ENCODE measurements at places on chromosomes 4 and X.

DNA sequence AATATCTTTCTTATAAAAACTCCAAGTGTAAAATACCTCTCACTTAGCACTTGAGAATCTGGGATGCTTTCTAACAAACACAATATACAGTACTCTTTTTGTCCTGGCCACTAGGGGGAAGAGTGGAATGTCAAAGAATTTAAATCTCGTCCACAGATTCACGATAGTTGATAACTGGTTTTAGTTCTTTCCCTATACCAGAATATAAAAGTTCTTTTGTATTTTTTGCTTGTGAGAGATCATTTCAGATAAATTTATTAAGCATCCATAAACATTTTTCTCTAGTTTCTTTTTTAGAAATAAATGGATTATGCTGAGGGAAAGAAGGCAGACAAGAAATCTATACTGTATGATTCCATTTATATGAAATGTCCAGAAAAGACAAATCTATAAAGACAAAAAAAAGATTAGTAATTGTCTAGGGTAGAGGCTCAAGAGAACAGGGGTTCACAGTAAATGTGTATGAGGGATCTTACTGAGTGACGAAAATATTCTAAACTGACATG, 50.4 kb downstream of the MGARP start:
- no peak for DNase-seq

DNA sequence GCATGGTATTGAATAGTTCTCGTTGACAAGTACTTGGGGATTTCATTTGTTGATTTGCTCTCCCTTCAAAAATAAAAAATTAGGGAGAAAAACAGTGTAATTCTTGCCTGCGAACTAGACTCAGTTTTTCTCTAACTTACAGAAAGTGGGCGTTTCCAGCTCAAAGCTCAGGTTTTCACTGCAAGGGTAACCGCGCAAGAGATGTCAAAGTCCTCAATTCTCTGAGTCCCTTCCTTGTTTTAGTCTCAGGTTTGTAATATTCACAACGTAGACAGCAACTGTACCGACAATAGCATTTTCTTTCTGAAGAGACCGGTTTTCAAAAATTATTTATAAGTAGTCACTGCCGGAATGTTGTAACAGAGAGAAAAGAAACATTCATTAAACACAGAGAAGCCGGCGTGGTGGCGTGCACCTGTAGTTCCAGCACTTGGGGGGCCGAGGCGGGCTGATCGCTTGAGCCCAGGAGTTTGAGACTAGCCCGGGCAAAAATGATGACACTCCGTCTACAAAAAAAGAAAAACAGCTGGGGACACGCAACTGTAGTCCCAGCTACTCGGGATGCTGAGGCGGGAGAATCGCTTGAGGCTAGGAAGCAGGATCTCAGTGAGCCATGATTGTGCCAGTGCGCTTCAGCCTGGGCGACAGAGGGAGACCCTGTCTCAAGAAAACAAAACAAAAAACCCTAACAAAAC, 774 bp downstream of the ZCCHC4 start:
- no peak for DNase-seq

DNA sequence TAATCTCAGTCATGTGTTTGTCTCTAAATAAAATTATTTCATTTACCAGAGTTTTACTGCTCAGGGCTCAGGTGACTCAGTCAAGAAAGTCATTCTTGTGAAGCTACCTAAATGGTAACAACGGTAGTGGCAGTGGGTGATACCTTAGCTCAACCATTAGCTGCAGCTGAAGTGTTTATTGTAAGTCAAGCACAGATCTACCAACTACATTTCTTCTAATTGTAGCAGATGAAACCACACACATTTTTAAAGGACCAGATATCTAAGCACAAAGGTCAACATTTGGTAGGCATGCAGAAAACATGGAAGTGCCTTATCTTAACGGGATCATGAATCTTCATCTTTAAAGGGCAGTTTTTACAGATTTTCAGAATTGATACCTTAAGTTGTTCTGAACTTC, 79.1 kb downstream of the FAT4 start:
- no peak for DNase-seq

DNA sequence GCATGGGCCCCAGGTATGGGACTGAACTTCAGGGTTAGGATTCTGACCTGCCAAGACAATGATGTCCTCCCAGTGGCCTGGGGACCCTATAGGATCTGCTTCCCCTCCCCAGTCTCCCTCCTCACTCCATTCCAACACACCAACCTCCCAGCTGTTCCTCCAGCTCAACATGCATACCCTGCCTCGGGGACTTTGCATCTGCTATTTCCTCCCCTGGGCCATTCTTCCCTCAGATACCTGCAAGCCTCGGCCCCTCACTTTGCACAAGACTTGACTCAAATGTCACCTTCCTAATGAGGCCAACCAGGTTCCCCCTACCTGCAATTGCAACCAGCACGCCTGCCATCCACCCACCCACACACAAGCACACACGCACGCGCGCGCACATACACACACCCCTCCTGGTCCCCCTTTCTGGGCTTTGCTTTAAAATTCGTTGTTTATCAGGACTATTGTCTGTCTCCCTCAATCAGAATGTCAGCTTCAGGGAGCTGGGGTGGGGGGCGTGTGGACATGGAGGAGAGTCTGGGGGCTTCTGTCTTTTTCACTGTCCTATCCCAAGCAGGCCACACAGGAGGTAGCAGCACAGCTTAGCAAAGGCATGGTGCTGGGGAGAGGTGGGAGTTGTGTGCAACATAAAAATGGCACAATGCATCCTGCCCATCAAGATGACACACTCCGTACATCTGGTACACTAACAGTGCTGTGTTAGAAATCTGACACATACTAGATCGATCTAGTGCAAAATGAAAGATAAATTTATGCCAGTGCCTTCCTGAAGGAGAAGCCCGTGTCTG, 20.6 kb upstream of the PPP2R2C start:
- DNase-seq = no peak

GRCh38 chrX:118847676-118848075, 24.1 kb downstream of the ZCCHC12 start:
- DNase-seq = no peak

DNA sequence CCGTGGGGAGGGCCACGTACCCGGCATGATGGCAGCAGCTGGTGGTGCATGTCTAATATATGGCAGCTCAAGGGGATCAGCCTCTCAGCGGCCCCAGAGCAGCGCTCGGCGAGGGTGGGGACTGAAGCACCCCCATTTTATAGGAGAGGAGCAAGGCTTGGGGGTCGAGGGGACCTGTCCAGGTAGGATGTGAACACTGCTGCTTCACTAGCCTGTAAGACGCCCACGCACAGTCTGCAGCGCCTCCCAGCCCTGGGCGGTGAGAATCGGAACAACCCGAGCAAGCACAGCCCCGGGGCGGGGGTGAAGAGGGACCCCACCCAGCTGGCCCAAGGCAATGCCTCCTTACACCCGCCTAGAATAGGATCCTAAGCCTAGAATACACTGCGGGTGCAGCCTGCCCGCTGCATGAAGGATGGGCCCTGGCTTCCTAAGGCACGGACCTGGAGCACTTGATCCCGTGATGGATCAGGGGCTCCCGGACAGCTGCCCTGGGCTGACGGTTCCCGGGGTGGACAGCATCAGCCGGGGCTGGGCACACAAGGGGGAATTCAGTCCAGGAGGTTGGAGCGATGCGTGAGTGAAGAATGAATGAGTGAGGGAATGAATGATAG, 17.6 kb downstream of the ADRA2C start:
- no peak for DNase-seq

GRCh38 chrX:2479420-2479780, 21.4 kb downstream of the DHRSX start:
- no peak for DNase-seq

- no peak for DNase-seq
Measured at GRCh38 chr4:100838286-100838685, 320.5 kb upstream of the EMCN start.

GRCh38 chr4:158189422-158189821, 16.6 kb upstream of the GASK1B start:
- DNase-seq = no peak

DNA sequence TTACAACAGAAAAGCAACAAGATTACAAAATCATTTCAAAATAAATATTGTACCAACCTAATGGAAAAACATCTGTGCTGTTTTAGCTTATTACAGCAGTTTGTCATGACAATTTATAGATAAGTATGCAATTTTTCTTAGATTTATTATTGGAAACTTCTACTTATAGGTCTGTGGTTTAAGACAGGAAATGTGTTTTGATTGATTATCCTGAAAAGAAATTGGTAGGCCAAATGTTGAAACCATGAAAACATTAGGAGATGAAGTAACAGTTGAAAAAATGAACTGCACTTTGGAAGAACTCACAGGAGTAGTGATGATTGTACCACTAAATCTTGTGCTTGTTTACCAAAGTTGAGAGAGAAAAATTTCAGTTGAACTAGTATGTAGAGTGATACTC, 162.2 kb upstream of the GIMD1 start:
- no peak for DNase-seq

DNA sequence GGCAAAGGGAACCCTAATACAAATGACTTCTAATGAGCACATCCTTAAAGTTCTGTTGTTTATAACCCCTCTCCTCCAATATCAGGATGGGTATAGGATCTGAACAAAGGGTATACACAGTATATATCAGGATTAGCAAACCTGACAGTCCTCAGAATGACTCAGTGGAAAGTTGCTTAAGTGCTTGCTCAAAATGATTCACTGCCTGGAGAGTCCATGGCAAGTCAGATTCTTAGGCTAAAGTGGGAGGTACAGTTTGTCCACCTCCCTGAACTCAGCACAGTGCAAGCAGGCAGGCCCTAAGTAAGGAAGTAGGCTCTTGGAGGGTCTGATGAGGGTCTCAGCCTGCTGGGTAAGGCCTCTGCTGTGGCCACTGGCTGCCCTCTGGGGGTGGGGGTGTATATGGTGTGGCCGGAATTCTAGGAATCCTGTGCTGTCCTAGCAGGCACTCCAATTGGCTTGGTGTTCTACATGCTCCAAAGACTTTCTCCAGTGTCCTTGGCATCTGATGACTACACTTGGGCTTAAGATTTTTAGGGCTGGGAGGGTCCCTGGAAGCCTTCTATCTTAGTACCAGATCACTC, 54.3 kb downstream of the CHRDL1 start:
- DNase-seq = no peak

DNA sequence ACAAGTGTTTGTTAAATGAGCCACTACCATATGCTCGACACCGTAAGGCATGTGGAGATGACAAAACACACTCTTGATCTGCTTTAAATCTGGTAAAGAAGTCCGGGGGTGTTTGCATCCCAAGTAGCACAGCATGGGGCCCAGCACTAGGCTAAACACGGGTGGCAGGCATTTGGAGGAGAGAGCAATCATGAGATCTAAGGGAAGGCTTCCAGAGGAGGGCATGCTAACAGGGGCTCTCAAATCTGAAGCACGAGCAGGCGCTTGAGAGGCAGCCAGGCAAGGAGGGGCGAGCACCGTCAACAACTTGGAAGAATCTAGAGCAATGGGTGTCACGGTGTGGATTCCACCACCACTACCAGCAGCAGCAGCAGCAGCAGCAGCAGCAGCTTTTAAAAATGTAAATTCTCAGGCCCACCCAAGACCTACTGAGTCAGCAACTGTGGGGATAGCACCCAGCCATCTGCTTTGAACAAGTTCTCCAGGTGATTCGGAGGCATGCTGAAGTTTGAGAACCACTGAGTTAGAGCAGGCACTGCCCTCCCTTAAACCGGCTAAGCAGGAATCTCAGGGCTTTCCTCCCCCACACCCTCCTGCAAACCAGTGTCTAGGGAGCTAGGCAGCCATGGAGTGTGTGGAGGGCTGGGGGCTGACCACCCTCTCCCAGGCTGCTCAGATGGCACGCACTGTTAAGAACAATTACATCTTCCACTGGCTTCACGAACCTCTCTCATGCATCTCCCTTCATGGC, 70.2 kb upstream of the MAP3K15 start:
- DNase-seq = no peak

- DNase-seq = no peak
Measured at GRCh38 chr4:57320849-57321248, 210.7 kb upstream of the IGFBP7 start.

GRCh38 chrX:41045960-41046567, 39.2 kb upstream of the USP9X start:
- no peak for DNase-seq

- no peak for DNase-seq
Measured at GRCh38 chr4:113674251-113674650, 87.3 kb downstream of the CAMK2D start.

DNA sequence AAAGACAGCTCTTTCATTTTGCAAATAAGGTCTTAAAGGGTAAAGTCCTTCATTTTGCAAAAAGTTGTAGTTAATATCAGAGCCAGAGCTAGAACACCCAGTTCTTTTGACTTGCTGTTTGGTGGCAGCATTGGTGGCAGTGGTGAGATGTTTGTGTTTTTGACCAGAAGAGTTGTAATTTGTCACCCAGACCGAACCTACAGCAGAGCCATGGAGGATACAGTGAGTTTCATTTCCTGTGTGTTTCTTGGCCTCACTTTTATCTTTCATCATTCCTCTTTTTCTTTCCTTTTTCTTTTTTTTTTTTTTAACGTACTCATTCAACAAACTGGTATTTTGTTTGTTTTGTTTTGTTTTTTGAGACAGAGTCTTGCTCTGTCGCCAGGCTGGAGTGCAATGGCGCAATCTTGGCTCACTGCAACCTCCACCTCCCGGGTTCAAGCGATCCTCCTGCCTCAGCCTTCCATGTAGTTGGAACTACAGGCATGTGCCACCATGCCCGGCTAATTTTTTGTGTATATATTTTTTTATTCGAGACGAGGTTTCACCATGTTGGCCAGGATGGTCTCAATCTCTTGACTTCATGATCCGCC, 116.4 kb downstream of the AFF1 start:
- DNase-seq = no peak

Data from CD4-positive, alpha-beta T cell treated with Interleukin-15 for 1 hour (primary cell).